Heart right ventricle (tissue), 16 donors: ENCODE measurements at places on chromosomes 3 and 15. TPM values are rescaled to one million over a fixed set of nuclear protein-coding genes. Genes with fewer than 3 reads are reported as not detected.

The CHRNA3 gene
- 9.2 TPM for total RNA-seq

The NEO1 gene
- 12.7 TPM for total RNA-seq

The TRA2B gene
- 57.1 TPM for total RNA-seq

The ITIH1 gene
- total RNA-seq = not detected

The RPS17 gene
- 827 TPM for total RNA-seq

The PLSCR5 gene
- total RNA-seq = not detected

The PLA2G4F gene
- 0.55 TPM for total RNA-seq

The LRRN1 gene
- total RNA-seq = not detected

The IGDCC3 gene
- total RNA-seq = 0.25 TPM

The THPO gene
- not detected for total RNA-seq

The HYAL1 gene
- 69.8 TPM for total RNA-seq

The TMEM207 gene
- total RNA-seq = not detected

The ZBBX gene
- not detected for total RNA-seq

The APOD gene
- total RNA-seq = 97.9 TPM

The ZCWPW2 gene
- 2.3 TPM for total RNA-seq

The AADACL2 gene
- not detected for total RNA-seq

The RAB11A gene
- 134 TPM for total RNA-seq

The TEX9 gene
- total RNA-seq = 0.83 TPM

The PAQR9 gene
- total RNA-seq = 13.1 TPM

The A4GNT gene
- not detected for total RNA-seq

The IVD gene
- total RNA-seq = 120 TPM

The SLC49A4 gene
- 17.1 TPM for total RNA-seq

The ZNF80 gene
- not detected for total RNA-seq

The CPNE9 gene
- total RNA-seq = 0.46 TPM

The FOXL2NB gene
- 0.06 TPM for total RNA-seq

The SUSD5 gene
- total RNA-seq = 0.96 TPM

The DUOXA1 gene
- total RNA-seq = 0.56 TPM

The GATA2 gene
- total RNA-seq = 8.6 TPM

The TMEM158 gene
- 1.0 TPM for total RNA-seq

The FAM107A gene
- total RNA-seq = 34.7 TPM

The PPP4R2 gene
- total RNA-seq = 59.1 TPM

The CYP1A1 gene
- total RNA-seq = 0.42 TPM

The CLDN16 gene
- total RNA-seq = not detected

The ABTB1 gene
- total RNA-seq = 22.3 TPM

The VIPR1 gene
- total RNA-seq = 3.3 TPM

The PLD1 gene
- 52.8 TPM for total RNA-seq
